ENCODE measurements at places on chromosomes 16 and 17. TPM values are rescaled to one million over a fixed set of nuclear protein-coding genes. Genes with fewer than 3 reads are reported as not detected.

Gene CDK12
- 77.4 TPM for polyA plus RNA-seq

Gene GHDC
- 14.6 TPM for polyA plus RNA-seq

Gene SNAI3
- 0.58 TPM for polyA plus RNA-seq

Gene SLC16A6
- 0.86 TPM for polyA plus RNA-seq

Gene MPV17L
- 14.4 TPM for polyA plus RNA-seq

Gene C16orf82
- polyA plus RNA-seq, result not detected

DNA sequence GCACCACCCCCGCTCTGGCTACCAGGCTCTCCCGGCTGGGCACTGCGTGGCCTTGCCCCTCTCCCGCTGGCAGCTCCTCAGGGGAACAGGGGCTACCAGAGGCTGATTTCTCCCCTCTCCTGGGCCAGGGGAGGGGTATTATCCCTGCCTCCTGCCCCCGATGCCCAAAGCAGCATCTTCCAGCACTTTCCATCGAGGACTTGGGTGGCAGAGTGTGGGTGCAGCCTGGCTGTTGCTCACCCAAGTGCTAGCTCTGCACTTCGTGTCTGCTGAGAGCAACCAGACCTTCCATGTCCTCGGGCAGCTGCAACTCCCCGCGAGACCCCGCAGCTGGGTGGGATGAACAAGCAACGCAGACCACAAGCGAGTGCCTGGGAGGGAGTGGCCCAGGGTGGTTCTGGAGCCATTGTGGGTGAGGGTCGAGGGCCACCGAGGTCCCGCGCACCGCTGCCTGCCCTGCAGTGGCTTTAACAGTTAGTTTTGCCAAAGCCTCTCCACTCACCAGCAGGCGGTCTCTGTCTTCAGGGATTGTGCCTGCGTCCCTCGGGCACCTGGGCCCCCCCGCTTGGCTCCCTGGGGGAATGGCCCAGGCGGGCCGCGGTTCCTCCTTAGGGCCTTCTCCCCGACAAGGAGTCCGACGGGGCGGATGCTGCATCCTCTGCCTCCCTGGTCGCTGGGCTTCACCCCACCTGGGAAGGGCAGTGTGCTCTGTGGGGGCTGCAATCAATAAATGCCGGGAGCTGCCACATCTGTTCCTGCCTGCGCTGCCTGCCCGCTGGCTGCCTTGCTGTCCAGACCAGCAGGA lies 8.4 kb downstream of the SLC25A10 start:
- no peak for DNase-seq

- no peak for DNase-seq
These were observed 10.1 kb downstream of the NUDT7 start for GRCh38 chr16:77732241-77732946.

Measured in left kidney (tissue), 8 donors.